ENCODE measurements at places on chromosomes 7 and 10.

GRCh38 chr10:93938140-93938539, 44.4 kb downstream of the SLC35G1 start:
- no peak for DNase-seq

DNA sequence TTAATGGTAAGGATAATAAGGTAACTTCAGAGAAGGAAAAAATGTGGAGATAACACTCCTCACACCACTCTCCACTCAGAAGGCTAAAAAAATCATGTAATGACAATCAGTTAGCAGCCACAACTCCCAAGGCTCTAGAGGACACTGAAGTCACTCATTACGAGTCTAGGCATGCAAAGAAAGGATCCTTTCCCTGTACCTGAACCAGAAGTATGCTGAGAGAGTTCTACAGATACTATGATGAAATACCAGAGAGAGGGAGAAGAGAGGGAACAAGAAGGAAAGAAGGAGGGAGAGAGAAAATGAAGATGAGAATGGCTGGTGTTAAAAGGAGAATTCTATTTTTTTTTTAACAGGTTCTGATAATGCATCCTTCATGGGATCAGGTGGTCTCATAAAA, 224.3 kb upstream of the PLXNA4 start:
- no peak for DNase-seq

GRCh38 chr10:88221010-88221973, 357.9 kb downstream of the PTEN start:
- DNase-seq = no peak

DNA sequence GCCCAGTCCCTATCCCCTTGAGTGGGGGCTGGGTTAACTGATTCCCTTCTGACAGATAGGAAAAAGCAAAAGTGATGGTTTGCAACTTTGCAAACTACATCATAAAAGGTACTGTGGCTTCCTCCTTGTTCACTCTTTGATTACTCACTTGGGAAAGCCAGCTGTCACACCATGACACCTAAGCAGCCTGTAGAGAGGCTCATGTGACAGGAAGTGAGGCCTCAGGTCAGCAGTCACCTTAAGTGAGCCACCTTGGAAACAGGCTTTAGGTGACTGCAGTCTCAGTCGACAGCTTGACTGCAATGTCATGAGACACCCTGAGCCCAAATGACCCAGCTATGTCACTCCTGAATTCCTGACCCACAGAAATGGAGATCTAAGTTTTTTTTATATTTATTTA, 4.3 kb upstream of the CHCHD2 start:
- DNase-seq = no peak

GRCh38 chr7:1030444-1031070, 13.8 kb upstream of the GPR146 start:
- DNase-seq = no peak

Measured in DMS 273 treated with DMSO at 0.1 percent for 48 hours (cell line).